ENCODE measurements at places on chromosomes 12 and 14.

DNA sequence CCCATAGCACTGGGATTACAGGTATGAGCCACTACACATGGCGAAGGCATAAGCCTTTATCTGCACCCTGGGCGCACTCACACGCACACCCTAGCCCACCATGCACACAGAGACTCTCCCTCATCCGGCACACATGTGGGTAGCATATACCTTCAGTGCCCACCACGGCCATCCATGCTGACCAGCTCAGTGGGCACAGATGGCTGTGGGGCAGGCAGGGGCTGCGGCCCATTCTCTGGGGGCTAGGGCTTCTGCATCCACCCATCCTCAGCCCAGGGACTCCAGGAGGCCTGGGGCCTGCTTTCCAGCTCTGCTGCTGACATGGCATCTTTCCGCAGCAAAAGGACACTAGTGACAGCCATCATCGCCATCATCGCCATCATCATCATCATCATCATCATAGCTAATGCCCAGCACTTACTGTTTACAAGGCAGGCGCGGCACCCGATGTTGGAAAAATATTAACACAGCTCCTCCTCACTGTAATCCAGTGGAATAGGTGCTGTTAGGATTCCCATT, 111.2 kb downstream of the NCOR2 start:
- no peak for DNase-seq

DNA sequence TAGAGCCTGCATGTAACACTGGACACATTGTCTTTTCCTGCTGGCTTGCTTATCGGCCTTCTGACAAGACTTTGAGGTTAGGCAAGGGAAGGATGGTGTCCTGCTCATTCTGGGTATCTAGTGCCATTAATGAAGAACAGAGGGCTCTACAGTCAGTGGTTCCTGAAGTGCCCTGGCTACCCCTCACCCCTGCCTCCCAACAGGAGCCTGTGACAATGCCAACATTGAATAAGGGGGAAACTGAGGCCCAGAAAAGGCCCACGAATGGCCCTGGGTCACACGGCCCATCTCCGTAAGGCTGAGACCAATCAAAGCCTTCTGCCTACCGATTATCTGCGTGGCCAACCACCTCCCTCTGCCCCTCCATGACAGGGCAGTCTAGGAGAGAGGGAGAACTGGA, 2.1 kb downstream of the IFI27L2 start:
- no peak for DNase-seq

DNA sequence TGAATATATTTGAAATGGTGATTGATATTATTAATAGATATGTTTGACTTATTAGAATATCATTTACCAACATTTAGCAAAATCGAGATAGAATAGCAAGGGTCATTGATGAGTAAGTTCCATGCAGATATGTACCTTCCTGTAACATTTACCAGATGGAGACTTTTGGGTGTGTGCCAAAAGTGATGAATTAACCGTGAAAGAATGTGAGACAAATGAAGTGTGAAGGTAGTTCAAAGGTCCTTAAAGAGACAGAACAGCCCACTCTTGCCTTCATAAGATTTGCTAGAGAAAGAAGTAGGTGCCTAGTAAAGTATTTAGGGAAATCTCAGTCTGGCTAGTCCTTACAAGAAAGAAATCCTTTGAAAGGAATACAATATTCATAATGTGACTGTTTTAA, 45.5 kb downstream of the FGD4 start:
- peak; percentile 98 for DNase-seq

- DNase-seq, result no peak
Measured at GRCh38 chr12:56304872-56305590, 4.9 kb upstream of the CS start.

DNA sequence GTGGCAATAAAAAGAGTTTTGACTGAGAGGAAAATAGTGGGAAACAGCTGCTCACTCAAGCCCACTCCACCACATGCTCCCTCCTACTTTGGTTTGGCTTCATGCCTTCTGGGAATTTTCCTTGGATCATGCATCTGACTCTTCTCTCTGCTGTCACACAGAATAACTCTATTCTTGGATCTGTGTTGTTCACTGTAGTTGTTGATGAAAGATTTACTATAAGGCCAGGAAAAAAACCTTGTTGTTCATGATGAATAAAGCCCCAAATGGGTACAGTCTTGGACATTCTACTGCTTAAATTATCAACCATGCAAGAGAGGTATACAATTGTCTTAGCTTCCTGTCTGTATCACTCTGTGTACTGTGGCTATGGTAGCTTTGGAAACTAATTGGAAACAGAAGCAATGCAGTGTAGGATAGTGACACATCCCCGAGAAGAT, 70.5 kb downstream of the TMX1 start:
- peak; percentile 37 for DNase-seq

GRCh38 chr12:121873216-121873569, 14.5 kb upstream of the HPD start:
- DNase-seq, result no peak

GRCh38 chr12:79317179-79317847, 373.5 kb downstream of the PAWR start:
- peak; percentile 31 for DNase-seq

DNA sequence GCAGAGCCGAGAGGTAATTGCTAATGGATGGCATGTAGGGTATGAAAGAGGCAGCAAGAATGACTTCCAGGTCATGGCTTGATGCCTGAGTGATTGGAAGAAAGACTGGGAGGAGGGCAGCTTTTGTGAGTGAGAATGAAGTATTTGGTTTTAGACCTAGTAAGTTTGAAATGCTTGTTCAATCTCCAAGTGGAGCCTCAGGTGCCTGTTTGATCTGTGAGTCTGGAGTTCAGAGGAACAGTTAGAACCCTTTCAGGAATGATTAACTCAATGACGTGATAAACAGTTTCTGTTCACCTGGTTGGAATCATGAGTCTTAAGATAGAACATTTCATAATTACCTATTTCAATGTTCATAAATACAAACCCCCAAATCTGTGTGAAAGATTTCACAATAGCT, 10.4 kb downstream of the KCNJ8 start:
- DNase-seq, result peak; percentile 46

DNA sequence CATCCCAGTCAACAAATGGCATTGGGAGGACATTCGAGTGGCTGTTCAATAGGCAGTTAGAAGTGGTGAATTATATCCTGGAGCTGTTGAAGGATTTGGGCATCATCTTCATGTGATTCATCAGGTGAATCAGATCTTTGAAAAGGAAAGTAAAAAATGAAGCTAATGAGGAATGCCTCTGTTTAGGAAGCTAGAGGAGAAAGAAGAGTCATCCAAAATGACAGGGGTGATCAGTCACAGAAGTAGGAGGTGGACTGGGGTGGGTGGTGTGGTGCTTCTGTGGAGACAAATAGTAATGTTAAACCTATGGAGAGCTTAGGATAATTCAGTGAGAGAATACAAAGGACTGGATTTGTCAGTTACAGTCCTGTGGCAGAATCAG, 32.7 kb downstream of the DIP2B start:
- peak; percentile 92 for DNase-seq

GRCh38 chr12:58777815-58778214, 142.5 kb downstream of the LRIG3 start:
- DNase-seq, result no peak

- DNase-seq, result no peak
Measured at GRCh38 chr12:5976196-5976595, 31.1 kb upstream of the ANO2 start.

DNA sequence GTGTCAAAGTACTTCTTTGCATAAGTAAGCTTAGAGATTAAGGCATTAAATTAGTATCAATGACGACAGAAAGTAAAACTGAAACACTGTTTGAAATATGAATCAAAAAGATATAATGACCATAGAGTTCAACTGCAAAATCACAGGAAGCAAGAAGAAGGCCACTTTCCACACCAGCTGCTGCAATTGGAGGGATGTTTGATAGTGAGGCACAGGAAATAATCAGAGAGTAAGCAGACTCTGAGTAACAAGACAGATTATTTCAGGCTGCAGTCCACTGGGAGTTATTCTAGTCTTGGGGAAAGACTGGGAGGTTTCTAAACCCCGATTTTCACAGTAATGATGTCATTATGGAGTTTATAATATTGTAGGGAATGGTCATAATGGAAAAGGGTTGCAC, 12.9 kb downstream of the MDGA2 start:
- DNase-seq, result no peak

- no peak for DNase-seq
Measured at GRCh38 chr12:109137055-109137454, 20.7 kb downstream of the ACACB start.

DNA sequence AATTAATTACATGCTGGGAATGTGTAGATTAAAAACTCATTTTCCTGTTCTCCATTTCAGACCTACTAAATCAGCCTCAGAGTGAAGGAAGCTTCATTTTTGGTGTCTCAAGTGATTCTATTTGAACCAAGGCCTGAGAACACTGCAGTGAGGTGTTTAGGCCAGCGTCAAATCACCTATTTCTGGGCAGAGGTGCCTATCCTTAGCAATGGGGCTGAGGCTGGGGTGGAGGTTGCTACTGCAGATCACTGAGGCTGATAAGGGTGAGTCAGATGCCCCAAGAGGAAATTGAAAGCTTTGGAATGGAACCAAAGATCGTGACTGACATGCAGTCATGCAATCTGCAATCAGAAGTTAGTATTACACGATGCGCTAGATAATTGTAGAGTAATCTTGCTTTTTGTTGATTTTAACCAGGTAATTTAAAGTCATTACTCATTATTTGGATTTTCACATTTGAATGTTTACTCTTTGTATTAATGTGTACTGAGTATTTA, 4.4 kb downstream of the TXNRD1 start:
- peak; percentile 95 for DNase-seq

GRCh38 chr12:123264642-123265041, 7.0 kb downstream of the CDK2AP1 start:
- no peak for DNase-seq

- peak; percentile 60 for DNase-seq
Measured at GRCh38 chr14:44279357-44279756, 227.7 kb downstream of the FSCB start.

DNA sequence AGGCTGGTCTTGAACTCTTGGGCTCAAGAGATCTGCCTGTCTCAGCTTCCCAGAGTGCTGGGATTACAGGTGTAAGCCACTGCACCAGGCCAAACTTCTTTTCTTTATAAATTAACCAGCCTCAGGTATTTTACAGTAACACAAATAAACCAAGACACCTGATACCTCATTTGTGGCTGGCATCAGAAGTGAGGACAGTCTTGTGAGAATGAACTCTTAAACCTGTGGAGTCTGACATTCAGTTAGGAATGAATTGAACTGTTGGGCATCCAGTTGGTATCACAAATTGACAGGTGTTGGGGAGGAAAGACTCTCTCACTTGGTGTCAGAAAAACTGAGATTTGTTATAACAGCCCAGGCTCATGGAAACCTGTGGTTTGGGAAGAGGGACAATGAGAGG, 120.5 kb downstream of the DENND5B start:
- DNase-seq, result no peak

DNA sequence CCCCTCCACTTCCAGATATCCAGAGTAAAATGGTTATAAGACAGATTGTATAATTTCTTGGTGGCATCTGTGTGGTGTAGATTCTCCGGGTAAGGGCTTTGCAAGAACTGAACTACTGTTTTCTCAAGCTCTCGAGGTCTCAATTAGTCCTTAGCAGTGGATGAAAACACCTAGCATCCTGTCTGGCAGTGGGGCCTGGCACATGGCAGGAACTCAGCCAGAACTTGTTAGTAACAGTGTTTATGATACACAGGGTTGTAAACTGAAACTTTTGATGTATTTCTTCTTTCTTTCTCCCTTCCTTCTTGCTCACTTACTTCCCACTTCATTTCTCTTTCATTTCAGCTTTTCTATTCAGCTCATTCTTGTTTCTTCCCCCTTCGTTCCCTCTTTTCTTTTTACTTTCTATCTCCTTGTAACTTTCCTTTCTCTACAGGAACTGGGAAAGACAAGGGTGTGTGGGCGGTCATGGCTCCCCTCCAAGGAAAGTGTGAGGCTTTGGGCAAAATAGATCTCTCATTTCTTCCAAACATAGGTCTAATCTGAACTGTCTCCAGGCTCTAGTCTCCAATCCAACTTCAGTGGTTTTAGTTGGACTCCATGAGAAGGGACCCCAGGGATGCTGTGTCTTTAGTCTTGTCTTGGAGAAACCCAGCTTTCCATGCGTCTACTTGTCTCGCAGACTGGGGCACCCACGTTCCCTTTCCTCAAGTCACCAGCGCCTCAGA, 159.7 kb downstream of the PAH start:
- DNase-seq, result no peak

- no peak for DNase-seq
Measured at GRCh38 chr12:132450418-132451171, 39.4 kb upstream of the FBRSL1 start.

DNA sequence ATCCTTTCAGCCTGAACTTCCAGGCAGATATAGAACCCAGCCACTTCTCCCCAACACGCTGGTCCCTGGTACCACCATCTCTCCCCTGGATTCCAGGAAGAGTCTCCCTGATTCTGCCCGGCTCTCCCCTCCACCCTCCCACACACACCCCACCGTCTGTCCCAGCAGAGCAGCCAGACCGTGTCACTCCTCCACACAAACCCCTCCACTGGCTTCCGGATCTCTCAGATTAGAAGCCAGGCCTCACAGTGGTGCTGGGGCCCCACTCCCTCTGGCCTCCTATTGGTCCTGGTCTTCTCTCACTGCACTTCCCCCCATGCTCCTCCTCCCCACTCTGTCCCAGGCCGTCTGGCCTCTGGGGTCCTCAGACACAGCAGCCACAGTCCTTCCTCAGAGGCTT, 52.4 kb upstream of the CDKN3 start:
- no peak for DNase-seq

DNA sequence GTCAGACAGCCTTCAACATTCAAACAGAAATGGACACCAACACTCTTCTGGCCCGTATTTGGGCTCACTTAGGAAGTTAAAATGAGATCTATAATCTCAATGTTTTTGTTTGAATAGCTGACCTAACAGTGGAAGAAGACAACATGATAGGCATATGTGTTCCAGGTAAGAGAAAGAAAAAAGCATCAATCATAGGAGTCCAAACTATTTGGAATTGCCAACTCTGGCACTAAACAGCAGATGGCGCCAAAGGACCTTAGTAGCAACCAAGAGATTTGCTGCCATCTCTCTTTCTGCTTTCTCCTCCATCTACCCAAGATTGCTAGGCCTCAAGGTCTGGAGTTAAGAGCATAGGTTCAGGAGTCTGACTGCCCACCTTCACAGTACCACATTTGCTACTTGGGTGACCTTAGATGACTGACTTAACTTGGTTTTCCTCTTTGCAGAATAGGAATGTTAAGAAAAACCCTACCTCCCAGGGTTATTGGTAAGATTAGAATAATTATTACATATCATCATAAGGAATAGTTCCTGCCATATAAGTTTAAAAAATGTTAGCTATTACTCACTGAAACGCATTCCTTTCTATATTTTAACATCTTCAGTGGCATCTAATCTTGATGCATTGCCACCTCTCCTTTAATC, 30.2 kb downstream of the PEX5 start:
- DNase-seq, result peak; percentile 73

All from kidney tubule cell (primary cell).